ENCODE measurements at places on chromosomes 1 and 21. TPM values are rescaled to one million over a fixed set of nuclear protein-coding genes. Genes with fewer than 3 reads are reported as not detected.

Gene LMX1A
- total RNA-seq, result not detected

Gene PGLYRP3
- total RNA-seq, result not detected

Gene EFNA3
- 0.43 TPM for total RNA-seq

Gene ZP4
- not detected for total RNA-seq

Gene CD1D
- 0.66 TPM for total RNA-seq

Gene CYP4A22
- total RNA-seq, result not detected

Gene VANGL2
- not detected for total RNA-seq

Gene IFNLR1
- total RNA-seq, result not detected

Gene SH2D2A
- total RNA-seq, result not detected

Gene RPS27
- total RNA-seq, result 955 TPM

Gene PSMA5
- total RNA-seq, result 70.7 TPM

Gene LPGAT1
- 23.6 TPM for total RNA-seq

Measured in placental pericyte (primary cell).